Stimulated activated CD4-positive, alpha-beta T cell treated with anti-CD3 and anti-CD28 coated beads, Interleukin-1b, Interleukin-23, amount 100 ng/mL, for 24 hours (primary cell): ENCODE measurements at places on chromosomes 6 and 20.

DNA sequence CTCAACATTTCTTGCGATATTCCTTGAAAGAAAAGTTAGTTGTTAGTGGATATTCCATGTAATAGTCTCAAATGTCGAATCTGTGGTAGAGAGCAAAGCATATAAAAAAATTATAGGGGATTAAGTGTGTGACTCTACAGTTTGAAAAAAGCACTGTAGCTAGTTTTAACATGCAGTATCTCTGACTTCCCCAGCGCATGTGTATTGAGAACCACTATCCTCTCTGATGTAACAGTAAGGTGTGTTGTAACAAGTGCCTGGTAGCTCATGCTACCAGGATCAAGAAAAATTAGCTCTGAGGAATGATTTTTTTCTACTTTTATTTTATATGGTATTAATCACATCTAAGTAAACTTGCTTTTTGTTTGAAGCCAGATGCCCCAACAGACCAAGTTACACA is 789.2 kb downstream of the KIF16B start:
- no peak for DNase-seq

- DNase-seq = no peak
These were observed 104.6 kb upstream of the FRMD1 start for GRCh38 chr6:168183613-168183970.

- no peak for DNase-seq
These were observed 87.4 kb upstream of the PLCB4 start for GRCh38 chr20:8981482-8981881.

- no peak for DNase-seq
These were observed 16.6 kb downstream of the LAMA2 start for GRCh38 chr6:128899341-128900050.

GRCh38 chr6:143545165-143545564 is 33.6 kb upstream of the FUCA2 start:
- DNase-seq = no peak

DNA sequence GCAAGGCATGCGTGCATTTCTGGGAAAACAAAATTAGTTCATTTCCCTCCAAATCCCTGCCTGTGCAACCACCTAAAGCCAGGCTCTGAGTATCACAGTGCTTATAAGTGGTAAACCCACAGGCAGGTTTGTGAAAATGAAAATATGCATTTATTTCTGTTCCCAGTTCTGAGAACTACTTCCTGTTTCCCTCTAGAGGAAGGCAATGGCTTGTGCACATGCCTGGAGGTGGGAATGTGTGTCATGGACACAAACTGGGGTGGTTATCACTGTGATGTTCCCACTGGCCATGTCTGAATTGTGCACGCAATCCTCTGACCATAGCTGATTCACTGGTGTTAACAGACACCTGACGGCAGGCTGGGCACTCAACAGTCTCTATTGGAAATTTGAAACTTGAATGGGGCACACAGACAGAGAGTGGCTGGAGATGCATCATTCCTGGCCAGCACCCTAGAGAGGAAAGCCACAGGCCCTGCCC is 26.3 kb downstream of the FAM110A start:
- no peak for DNase-seq

- no peak for DNase-seq
These were observed 24.9 kb downstream of the NPEPL1 start for GRCh38 chr20:58717278-58718091.
